NCI-H774 (cell line): ENCODE measurements at places on chromosomes 1 and 21.

DNA sequence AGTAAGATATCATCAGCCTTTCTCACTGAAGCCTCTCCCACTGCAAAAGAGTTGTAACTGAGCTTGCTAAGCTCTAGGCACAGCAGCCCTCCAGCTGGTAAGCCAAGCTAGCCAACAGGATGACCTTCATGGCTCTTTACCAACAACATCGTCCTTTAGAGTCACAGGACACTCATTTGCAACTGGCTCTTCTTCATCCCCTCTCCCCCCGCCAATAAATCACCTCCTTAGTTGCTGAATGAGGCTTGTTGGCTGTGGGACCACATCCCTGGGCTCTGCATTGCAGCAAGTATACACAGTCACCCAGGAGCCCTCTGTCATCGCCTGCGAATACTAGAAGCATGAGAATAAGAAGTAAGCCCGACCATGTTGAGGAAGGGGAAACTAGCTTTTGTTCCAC, 16.0 kb upstream of the ZNF697 start:
- DNase-seq: no peak

DNA sequence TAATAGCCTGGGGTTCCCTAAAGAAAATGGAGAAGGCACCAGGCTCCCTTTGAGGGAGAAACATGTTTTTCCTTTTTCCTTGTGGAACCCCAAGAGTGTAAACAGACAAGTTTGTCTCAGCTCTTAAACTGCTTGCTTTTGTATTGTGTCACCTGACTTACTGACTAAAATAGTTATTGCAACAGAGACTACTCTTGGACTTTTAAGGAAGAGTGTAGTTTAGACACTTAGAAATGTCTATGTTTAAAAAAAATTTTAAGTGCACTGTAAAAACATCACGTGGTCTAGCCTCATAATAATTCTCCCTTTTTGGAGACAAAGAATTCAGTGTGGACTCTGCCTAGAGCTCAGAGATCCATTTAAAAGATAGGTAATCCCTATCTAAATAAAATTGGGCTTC, 141.1 kb downstream of the TRIM33 start:
- DNase-seq: no peak

DNA sequence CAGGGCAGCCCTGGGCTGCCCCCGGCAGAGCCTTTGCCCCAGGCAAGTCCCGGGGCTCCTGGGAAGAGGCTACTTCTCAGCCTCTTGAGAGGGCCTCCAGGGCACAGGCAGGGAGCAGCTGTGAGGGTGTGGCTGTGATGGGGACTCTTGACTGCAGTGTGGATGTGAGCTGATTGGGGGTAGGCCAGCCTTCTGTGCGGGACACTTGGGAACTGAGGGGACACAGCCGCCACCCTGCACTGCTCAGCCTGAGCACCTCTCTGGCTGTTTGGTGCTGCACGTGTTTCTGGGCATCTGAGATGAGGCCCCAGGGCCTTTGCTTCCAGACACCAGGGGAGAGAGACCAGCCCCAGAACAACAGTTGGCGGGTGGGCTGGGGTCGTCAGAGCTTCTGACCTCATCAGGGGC, 62.1 kb downstream of the SKI start:
- no peak for DNase-seq

DNA sequence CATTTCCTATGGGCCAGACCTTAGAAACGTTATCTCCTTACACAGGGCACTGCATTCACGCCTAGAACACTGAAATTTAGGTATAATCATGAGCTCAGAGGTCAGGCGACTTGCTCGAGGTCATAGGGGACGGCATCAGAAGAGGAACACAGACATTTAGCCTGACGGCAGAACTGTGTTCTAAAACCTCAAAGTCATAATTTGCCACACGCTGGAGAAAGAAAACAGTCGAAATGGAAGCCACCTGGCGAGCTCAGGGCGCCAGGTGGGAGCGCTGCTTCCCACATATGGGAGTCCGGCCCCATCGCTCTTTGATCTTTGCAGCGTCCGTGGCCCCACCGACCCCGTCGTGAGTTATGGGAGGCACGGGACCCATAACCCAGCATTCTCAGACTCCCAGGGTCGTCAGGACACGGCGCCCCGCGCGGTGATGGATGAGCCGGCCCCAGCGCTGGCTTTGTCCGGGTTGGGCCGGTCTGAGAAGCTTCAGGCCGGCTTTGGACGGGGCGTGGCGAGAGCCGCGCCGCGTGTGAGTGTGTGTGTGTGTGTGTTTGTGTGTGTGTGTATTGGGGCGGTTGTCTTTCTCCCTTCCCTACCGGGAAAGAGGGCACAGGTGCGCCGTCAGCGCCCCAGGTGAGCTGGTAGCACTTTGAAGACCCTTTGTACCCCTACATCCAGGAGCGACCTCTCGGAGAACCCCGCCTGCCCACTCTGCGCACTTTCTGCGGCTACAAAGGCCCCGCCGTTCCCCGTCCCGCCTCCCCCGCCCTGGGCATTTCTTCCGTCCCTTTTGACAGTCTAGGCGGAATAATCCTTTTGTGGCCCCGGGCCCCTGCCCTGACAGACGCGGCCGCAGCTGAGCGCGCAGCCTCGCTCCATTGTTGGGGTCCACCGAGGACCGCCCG, 861 bp upstream of the DRAXIN start:
- DNase-seq: no peak

DNA sequence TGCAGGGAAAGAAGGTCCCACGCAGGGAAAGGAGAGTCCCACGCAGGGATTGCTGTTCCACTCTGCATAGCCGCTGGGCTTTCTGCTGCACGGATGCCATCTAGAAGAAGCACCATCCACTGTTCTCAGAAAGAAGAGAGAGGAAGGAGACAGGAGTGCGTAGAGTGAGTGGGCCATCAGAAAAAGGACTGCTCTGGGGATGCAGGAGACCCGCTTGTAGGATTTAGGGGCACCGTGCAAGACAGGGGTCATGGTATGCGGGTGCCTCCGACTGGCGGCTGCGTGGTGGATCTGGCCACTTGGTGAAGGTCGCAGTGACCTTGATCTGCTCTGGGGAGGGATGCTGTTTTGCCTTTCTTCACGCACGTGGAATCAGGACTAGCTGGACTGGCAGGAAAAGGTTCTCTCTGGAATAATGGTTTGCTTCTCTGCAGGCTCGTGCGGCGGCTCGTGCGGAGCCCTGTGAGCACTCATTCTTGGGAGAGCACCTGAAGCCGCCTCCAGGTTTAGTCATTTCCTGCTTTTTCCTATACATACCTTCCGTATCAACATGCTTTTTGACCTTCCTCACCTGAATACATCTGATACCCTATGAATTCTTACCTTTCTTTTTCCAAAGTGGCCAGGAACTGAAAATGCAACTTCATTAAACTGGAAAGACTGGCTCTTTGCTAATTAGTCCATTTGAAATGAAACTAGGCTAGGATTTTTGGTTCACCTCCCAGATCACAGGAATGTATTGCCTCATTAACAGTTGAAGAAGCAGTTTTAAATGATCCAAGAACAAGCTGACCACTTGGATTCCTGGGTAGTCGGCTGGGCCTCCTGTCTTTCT, 181.6 kb downstream of the KIF26B start:
- no peak for DNase-seq

- no peak for DNase-seq
Observed at GRCh38 chr1:151568626-151569088, 28.5 kb downstream of the TUFT1 start.

DNA sequence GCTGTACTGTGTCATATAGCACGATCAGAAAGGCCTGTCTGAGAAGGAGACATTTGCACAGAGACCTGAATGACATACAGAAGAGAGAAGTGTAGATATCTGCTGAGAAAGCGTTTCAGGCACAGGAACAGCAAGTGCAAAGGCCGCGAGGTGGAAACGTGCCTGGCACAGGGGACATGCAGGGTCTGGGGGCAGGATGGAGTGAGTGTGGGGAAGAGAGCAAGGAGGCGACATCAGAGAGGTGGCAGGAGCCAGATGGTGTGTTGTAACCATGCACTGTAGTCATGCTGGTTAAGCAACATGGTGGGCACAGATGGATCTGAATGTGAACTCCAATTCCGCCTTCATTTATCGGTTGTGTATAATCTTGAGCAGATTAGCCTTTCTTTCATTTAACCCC, 13.0 kb downstream of the KRTCAP2 start:
- DNase-seq: no peak

- DNase-seq: no peak
Observed at GRCh38 chr1:2528966-2529783, 888 bp downstream of the HES5 start.

- DNase-seq: no peak
Observed at GRCh38 chr1:6909857-6910256, 124.6 kb downstream of the CAMTA1 start.

- DNase-seq: no peak
Observed at GRCh38 chr1:224884361-224884801, 45.1 kb upstream of the DNAH14 start.

- no peak for DNase-seq
Observed at GRCh38 chr1:29043274-29043965, 80.3 kb downstream of the TMEM200B start.

GRCh38 chr1:157624471-157624870, 26.6 kb upstream of the FCRL4 start:
- no peak for DNase-seq

DNA sequence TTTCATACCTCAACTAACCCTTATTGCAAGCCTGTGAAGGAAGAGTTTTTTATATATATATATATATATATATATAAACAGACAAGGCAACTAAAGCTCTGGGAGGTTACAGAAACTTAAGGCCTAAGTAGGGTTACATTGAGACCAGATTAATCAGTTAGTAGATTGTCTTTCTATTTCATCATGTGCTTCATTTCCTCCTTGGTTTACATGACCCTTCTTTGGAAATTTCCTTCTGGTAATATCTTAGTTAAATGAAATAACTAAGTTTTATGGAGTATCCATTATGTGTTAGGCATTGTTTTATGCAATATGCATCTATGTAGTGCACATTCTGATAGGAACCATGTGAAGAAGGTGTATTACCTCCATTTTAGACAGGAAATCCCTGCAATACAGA, 112.7 kb downstream of the FGGY start:
- no peak for DNase-seq

DNA sequence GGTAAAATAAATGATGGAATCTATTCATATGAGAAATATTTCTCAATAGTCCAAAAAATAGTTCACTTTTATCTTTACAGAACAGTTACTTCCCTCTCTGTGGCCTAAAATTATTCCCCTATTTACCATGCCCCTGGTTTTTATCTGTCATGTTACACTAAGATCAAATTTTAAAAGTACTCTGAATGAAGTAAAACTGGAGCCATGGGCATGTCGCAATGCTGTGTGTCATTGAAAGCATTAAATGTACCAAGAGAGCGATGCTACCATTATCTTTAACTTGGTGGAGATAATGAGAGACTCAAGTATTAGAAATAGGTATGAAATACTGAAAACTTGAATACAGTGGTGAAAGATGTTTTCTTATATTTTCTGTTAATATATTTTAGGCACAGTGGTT, 146.2 kb downstream of the KCNT2 start:
- DNase-seq: no peak

DNA sequence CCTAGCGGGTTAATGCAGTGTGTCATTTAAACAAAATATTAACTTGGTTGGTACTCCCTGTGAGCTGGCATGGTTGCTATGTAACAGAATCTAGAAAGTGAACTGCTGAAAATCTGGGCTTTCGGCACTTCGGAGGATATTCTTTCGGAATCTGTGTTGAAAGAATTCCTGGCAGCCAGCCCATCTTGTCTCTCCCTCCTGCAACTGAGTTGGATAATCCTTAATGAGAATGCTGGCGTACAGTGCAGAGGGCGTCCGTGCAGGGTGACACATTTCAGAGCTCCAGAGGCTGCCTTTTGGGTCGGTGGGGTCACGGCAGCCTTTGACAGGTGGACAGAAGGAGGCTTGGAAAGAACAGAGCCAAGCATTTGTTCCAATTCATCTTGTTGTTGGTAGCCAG, 3.7 kb downstream of the KAZN start:
- DNase-seq: no peak

- no peak for DNase-seq
Observed at GRCh38 chr1:93221913-93222312, 41.4 kb downstream of the CCDC18 start.

DNA sequence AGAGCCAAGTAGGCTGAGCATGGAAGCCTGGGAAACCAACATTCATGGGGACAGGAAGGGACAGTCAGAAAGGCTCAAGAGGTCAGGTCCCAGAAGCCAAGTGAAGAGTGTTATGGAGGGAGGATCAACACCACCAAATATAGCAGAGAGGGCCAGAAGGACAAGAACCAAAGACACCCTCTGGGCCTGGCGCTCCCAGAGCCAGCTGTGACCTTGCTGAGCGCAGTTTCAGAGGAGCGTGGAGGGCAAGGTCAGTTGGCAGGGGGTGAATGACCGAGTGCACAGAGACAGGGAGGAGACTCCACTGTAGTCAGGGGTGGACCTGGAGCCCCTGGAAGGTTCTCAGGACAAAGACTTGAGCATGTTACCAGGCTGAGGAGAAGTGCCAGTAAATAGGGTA, 4.4 kb upstream of the ASCL5 start:
- DNase-seq: no peak

DNA sequence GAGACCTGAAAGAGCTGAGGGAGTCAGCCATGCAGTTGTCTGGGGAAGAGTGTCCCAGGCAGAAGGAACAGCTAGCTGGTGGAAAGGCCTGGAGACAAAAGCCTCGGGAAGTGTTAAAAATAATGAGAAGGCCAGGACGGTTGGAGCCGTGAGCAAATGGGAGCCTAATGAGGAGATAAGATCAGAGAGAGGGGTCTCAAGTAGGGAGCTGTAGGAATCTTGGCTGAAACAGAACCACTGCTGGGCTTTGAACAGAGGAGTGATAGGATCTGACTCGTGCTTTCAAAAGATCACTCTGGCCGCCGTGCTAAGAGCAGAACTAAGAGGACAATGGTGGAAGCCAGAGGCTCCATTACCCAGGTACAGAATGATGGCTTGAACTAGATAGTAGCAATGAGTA, 1.9 kb upstream of the FOXJ3 start:
- DNase-seq: no peak

GRCh38 chr1:211198880-211199279, 60.3 kb upstream of the RCOR3 start:
- DNase-seq: no peak

- DNase-seq: peak; percentile 92
Observed at GRCh38 chr1:31422505-31423319, 9.7 kb downstream of the SERINC2 start.

DNA sequence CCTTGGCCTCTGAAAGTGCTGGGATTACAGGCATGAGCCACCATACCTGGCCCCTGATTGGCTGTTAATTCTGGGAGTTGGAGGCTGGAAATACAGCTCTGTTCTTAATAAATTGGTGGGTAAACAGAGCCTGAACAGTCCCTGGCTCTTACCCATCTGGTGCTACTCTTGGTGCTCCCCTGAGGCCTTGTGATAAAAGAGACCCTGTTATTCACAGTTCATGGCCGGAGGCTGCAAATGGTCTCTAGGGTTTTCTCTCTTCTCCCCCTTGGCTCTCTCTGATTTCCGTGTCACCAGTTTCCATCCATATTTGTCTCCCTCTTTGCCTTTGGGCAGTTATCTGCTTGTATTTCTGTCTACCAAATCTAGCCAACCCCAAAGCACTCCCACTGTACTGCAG, 17.2 kb downstream of the NFASC start:
- no peak for DNase-seq

DNA sequence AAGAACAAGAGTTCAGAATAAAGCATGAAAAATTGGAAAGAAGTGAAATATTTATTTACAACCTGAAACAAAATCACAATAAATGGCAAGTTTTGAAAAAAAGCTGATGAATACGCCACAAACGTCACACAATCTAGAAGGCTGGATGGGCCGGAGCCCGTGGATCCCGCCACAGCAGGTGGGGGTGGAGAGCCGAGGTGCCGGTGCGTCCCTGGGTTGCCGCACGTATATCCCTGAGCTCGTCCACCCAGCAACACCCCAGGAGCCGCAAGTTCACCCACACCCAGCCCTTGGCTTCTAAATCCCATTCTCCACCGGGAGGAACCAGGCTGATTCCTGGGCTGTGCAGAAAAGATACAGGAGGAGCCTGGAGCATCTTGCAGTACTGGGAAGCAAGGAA, 25.6 kb upstream of the TTLL10 start:
- DNase-seq: no peak
